ENCODE measurements at places on chromosomes 7 and 10.

DNA sequence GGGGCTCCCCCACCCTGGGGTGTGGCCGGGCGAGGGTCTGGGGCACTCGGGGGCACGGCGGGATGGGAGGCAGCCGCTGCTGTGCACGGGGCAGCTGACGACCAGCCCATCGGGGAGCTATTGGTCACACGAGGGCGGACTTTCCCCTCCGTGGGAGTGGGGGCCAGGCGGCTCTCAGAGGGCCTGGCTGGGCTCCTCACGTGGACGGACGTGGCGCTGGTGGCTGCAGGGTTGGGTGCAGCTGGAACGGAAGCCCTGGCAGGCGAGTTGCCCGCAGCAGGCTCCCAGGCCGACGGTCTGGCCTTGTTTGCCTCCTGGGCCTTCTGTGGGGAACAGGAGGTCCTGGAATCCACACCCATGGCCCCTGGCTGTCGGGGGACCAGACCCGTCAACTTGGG, 14.3 kb downstream of the MICALL2 start:
- no peak overlapping the region for H3K27ac ChIP-seq
- no peak overlapping the region for H3K4me3 ChIP-seq
- H3K36me3 ChIP-seq: no peaks in the 10 kb centered on the region

DNA sequence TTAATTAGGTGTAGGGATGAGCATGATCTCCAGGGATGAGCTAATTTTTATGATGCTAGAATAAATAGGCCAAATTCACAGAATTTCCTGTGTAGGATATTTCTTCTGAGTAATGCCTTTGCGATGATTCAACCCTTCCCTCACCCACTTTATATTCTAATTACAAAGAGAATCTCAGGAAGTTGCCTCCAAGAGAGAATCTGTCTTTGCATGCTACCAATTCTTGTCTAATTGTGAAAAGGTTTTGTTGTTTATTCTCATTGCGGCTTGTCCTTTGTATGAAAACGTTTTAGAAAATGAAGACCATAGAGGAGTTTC, 6.3 kb downstream of the C7orf57 start:
- H3K27ac ChIP-seq: peak overlapping the region; percentile 89
- H3K36me3 ChIP-seq: no peaks in the 10 kb centered on the region
- peak overlapping the region; percentile 41 for H3K4me3 ChIP-seq
- no peak for DNase-seq
- peaks cover 49% of the 10 kb centered on the region for H3K4me1 ChIP-seq

GRCh38 chr7:100493476-100494264, 9.9 kb downstream of the NYAP1 start:
- H3K27ac ChIP-seq: peak overlapping the region; percentile 59
- peak overlapping the region; percentile 56 for H3K4me3 ChIP-seq
- DNase-seq: peak; percentile 78
- no peaks in the 10 kb centered on the region for H3K36me3 ChIP-seq
- peaks cover 13% of the 10 kb centered on the region for H3K4me1 ChIP-seq
- H3K27me3 ChIP-seq: no peaks in the 10 kb centered on the region

DNA sequence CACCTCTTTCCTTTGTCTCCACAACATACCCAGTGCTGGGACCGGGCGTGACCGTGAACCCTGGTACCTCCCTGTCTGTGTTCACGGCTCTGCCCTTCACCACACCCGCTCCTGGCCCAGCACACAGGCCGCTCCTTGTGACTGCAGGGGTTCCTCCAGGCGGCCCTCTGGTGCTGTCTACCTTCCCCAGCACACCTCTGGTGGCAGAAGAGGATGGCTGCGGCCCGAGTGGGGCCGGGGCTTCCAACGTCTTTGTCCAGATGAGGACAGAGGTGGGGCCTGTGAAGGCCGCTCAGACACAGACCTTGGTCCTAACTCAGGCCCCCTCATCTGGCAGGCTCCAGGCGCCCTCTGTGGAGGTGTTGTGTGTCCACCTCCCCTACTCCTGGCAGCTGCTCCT, 55.4 kb upstream of the SGMS1 start:
- DNase-seq: no peak
- H3K27me3 ChIP-seq: no peaks in the 10 kb centered on the region
- no peaks in the 10 kb centered on the region for H3K36me3 ChIP-seq
- H3K27ac ChIP-seq: no peak overlapping the region
- H3K4me1 ChIP-seq: no peaks in the 10 kb centered on the region
- no peak overlapping the region for H3K4me3 ChIP-seq

GRCh38 chr10:12999849-13000248, 1.7 kb downstream of the CCDC3 start:
- peaks cover 74% of the 10 kb centered on the region for H3K27me3 ChIP-seq
- no peak overlapping the region for H3K27ac ChIP-seq
- H3K4me1 ChIP-seq: peaks cover 4% of the 10 kb centered on the region
- no peak overlapping the region for H3K4me3 ChIP-seq
- H3K36me3 ChIP-seq: no peaks in the 10 kb centered on the region

DNA sequence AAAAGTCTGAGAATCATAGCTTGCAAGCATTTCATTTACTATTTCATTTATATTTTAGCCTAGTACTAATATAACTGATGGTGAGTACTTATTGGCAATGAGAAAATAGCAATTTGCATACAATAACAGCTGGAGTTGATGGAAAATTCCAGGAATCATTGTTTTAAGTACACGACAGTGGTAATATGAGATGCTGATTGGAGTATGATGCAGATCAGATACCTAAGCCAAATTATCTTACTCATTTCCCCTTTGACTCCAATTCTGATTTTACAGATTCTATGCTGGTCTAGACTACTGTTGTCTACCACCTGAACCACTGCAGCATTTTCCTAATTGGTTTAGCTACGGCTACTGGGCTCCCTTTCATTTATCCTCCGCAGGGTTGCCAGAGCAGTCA, 36.7 kb downstream of the GNG11 start:
- no peaks in the 10 kb centered on the region for H3K4me1 ChIP-seq
- H3K27ac ChIP-seq: no peak overlapping the region
- no peak for DNase-seq
- H3K36me3 ChIP-seq: no peaks in the 10 kb centered on the region
- H3K4me3 ChIP-seq: no peak overlapping the region
- H3K27me3 ChIP-seq: no peaks in the 10 kb centered on the region

DNA sequence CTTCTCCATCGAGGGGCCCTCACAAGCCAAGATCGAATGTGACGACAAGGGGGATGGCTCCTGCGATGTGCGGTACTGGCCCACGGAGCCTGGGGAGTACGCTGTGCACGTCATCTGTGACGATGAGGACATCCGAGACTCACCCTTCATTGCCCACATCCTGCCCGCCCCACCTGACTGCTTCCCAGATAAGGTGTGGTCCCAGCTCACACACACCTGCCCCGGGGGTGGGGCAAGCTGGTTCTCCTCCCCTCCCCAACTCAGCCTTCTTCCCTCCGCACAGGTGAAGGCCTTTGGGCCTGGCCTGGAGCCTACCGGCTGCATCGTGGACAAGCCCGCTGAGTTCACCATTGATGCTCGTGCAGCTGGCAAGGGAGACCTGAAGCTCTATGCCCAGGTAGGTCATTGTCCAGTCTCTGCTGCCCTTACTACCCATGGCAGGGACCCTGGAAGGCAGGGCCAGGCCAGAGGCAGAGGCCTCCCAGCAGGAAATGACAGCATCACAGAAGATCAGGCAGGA, 11.0 kb downstream of the FLNC start:
- DNase-seq: no peak
- H3K4me3 ChIP-seq: no peak overlapping the region
- H3K27me3 ChIP-seq: no peaks in the 10 kb centered on the region
- H3K36me3 ChIP-seq: no peaks in the 10 kb centered on the region
- peaks cover 5% of the 10 kb centered on the region for H3K4me1 ChIP-seq

- no peak for DNase-seq
- H3K27ac ChIP-seq: peak overlapping the region; percentile 61
- H3K36me3 ChIP-seq: peaks cover 12% of the 10 kb centered on the region
Measured at GRCh38 chr7:105224884-105225651, 163.7 kb downstream of the SRPK2 start.

- H3K27me3 ChIP-seq: no peaks in the 10 kb centered on the region
- no peak for DNase-seq
- no peaks in the 10 kb centered on the region for H3K36me3 ChIP-seq
- H3K4me3 ChIP-seq: no peak overlapping the region
Measured at GRCh38 chr10:132444877-132445351, 47.9 kb downstream of the PWWP2B start.

DNA sequence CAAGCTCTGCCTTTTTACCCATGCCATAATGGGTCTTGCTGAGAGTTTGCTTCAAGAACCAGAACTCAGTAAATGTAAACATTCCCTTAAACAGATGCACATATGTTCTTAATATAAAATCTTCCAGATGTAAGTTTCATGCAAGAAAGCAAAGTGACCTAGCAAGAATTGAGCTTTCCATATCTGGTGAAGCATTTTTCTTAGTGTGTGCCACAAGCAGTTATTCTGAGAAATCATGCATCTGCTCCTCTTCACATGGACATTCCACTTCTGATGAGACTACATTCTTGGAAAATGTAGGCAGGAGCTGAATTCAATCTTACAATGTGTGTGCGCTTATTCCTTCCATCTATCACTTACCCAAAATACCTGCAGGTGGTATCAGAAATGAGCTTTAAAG, 227.8 kb upstream of the LRRTM3 start:
- no peaks in the 10 kb centered on the region for H3K4me1 ChIP-seq
- H3K36me3 ChIP-seq: no peaks in the 10 kb centered on the region
- no peak for DNase-seq

DNA sequence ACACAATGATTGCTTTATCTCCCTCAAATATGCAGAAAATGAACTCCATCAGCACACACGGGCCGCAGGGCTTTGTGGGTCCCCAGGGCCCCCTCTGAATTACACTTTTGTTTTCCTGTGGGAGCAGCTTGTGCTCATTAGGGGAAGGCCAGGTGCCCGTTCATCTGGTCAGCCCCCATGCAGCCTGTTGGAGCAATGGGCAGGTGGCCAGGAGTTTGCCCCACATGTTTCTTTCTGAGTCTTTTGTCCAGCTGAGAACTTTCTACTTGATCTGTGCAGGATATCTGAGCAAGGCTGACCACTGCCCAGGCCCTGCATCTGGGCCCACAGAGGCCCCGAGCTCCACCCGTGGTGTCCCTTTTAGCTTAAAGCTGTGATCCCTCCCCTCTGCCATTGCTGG, 105.3 kb upstream of the FAM20C start:
- no peak overlapping the region for H3K4me3 ChIP-seq
- no peaks in the 10 kb centered on the region for H3K36me3 ChIP-seq
- H3K27me3 ChIP-seq: peaks cover 4% of the 10 kb centered on the region
- no peak for DNase-seq

GRCh38 chr10:28566458-28567015, 33.6 kb downstream of the WAC start:
- peaks cover 90% of the 10 kb centered on the region for H3K4me1 ChIP-seq
- DNase-seq: no peak
- no peak overlapping the region for H3K4me3 ChIP-seq
- no peaks in the 10 kb centered on the region for H3K27me3 ChIP-seq

DNA sequence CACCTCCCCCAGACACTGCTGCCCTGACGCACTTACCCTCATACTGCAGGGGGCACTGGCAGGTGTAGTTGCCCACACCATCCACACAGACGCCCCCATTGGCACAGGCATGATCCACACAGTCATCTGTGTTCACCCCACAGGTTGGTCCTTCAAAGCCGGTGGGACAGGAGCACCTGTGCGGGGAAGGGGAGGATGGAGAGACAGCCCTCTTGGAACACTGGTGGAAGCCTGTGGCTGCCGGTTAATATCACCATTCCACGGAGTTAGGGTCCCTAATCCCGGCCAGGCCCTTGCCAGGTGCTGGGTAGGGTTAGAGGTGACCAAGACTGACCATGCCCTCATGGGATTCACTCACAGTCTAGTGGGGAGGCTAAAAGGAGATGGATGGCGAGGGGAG, 171.8 kb downstream of the SLIT1 start:
- no peak for DNase-seq
- no peak overlapping the region for H3K4me3 ChIP-seq
- H3K36me3 ChIP-seq: no peaks in the 10 kb centered on the region
- no peak overlapping the region for H3K27ac ChIP-seq
- peaks cover 14% of the 10 kb centered on the region for H3K4me1 ChIP-seq
- no peaks in the 10 kb centered on the region for H3K27me3 ChIP-seq

- H3K36me3 ChIP-seq: peaks cover 18% of the 10 kb centered on the region
- peaks cover 4% of the 10 kb centered on the region for H3K27me3 ChIP-seq
- no peak overlapping the region for H3K4me3 ChIP-seq
- H3K27ac ChIP-seq: no peak overlapping the region
- no peak for DNase-seq
Measured at GRCh38 chr7:6612819-6613218, 2.6 kb upstream of the ZNF853 start.

- peaks cover 27% of the 10 kb centered on the region for H3K27me3 ChIP-seq
- H3K4me1 ChIP-seq: peaks cover 12% of the 10 kb centered on the region
- H3K27ac ChIP-seq: no peak overlapping the region
Measured at GRCh38 chr7:74290981-74291441, 1.8 kb downstream of the CLIP2 start.

DNA sequence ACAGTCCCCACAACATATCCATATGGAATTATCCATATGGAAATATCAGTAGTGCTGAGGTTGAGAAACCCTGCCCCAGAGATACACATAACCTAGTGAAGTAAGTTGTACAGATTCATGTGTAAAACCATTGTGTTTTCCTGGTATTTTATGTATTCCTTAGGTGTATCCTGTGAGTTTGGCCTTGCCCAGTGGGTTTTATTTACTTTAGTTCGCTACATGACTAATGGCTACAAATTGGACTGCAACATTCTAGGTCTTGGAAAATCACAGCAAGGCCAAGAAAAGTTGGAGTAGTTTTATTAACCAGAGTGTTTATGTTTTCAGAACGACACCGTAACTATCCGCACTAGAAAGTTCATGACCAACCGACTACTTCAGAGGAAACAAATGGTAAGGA, 1.4 kb downstream of the RPS24 start:
- DNase-seq: no peak
- H3K27me3 ChIP-seq: no peaks in the 10 kb centered on the region
- H3K4me1 ChIP-seq: peaks cover 50% of the 10 kb centered on the region
- peaks cover 65% of the 10 kb centered on the region for H3K36me3 ChIP-seq
- H3K27ac ChIP-seq: peak overlapping the region; percentile 98

Measured in activated T-cell treated with anti-CD3 and anti-CD28 coated beads, Interleukin-2, amount 50 U/mL, for 24 hours (primary cell).